ENCODE measurements at places on chromosomes 16 and 17. TPM values are rescaled to one million over a fixed set of nuclear protein-coding genes. Genes with fewer than 3 reads are reported as not detected.
A peak's percentile ranks its signal among the peaks of the same experiment; 100 is the strongest.

Gene CEP112
- 12.9 TPM for total RNA-seq

Gene TENT4B
- total RNA-seq, result 13.6 TPM

Gene AMZ2
- 94.9 TPM for total RNA-seq

Gene FLYWCH1
- 28.0 TPM for total RNA-seq

Gene GUCY2D
- 0.15 TPM for total RNA-seq

DNA sequence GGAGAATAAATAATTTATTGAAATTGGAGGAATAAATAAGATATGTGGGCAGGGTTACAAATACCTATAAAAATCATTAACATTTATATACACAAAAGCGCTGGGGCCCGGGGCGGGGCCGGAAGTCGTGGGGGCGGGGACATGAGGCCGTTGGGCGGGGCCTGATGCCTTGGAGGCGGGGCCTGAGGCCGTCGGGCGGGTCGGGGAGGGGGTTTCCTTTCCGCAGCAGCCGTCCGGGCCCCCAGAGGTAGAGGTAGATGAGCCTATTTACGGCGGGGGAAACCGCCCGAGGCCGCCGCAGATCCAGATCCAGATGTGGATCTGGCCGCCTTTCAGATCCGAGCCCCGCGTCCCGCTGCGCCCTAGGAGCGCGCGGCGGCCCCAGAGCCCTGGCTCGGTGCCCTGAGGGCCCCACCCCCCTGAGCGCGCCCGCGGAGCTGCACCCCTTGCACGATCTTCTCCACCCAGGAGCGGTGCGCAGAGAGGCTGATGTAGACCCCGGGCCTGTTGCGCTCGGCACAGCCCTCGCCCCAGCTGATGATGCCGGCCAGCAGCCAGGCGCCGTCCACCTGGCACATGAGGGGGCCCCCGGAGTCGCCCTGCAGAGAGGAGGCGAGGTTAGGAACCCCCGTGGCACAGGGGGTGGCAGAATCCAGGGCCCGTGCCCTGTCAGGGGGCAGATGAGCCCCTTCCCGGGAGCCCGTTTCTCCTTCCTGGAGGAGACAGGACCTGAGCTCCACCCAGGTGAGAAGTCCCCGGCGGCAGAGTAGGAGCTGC lies 5.1 kb downstream of the PRSS22 start:
- H3K4me1 ChIP-seq, result no peaks in the 10 kb centered on the region
- no peak for DNase-seq
- no peaks in the 10 kb centered on the region for H3K27me3 ChIP-seq
- H3K27ac ChIP-seq, result no peak overlapping the region
- no peak overlapping the region for H3K4me3 ChIP-seq

- H3K36me3 ChIP-seq, result no peaks in the 10 kb centered on the region
- no peaks in the 10 kb centered on the region for H3K27me3 ChIP-seq
- H3K4me1 ChIP-seq, result peaks cover 11% of the 10 kb centered on the region
- H3K4me3 ChIP-seq, result no peak overlapping the region
- H3K27ac ChIP-seq, result no peak overlapping the region
- no peak for DNase-seq
These were observed 8.0 kb downstream of the DLG4 start for GRCh38 chr17:7211491-7212273.

DNA sequence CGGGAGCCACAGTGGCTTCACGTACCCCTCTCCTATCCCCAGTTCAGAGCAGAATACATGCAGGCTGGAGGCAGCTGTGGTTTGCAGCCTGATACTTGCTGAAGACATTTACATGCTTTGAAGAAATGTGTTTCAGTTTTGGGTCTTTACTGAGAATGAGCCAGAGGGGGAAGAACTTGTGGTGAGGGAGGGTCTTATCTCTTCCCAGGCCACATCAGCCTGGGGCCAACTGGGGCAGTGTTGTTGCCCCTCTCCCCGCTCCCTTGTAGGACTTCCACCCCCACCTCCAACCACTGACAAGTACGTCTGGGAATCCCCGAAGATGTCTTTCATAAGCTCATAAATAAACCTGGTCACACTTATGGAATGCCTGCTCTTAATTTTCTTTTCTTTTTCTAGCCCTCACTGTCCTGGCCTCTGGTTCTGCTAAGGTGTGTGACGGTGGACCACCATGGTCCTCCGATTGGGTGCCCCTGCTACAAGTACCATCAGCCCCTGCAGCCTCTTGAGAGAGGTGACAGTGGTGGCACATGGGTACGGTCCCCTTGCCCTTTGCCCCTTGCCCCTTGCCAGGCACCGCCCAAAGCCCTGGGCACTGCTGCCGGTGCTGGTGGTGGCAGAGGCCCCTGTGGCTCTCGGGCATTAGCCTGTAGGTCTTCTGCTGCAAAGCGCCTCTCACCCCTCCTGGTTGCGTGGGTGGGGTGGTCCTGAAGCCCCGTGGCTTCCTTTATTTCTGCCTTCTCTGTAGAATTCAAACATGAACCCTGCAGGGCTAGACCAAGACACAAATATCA lies 144.8 kb upstream of the RPH3AL start:
- H3K4me3 ChIP-seq, result no peak overlapping the region
- H3K27me3 ChIP-seq, result no peaks in the 10 kb centered on the region
- no peak overlapping the region for H3K27ac ChIP-seq

DNA sequence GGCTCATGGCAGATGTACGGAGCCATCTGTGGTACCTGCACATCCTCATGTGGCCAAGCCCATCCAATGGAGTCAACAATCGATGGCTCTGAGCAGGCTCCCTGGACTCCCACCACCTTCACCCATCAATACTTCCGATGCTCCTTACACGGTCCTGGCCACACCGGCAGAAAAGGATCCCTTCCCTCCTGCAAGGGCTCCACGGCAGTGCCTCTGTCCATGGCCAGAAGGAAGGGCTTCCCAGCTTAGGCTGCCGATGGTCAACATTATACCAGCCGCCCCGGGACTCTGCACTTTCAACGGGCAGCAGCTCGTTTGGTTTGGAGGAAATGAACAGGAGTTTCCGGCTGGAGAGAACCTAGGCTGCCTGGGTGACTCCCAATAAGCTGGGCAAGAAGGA lies 13.2 kb downstream of the SLX4 start:
- no peak overlapping the region for H3K27ac ChIP-seq
- H3K4me3 ChIP-seq, result no peak overlapping the region
- DNase-seq, result no peak
- H3K27me3 ChIP-seq, result no peaks in the 10 kb centered on the region
- no peaks in the 10 kb centered on the region for H3K4me1 ChIP-seq

- DNase-seq, result no peak
- no peaks in the 10 kb centered on the region for H3K4me1 ChIP-seq
- no peak overlapping the region for H3K4me3 ChIP-seq
- peak overlapping the region; percentile 50 for H3K27ac ChIP-seq
- no peaks in the 10 kb centered on the region for H3K27me3 ChIP-seq
These were observed 14.8 kb downstream of the PMP22 start for GRCh38 chr17:15250135-15250860.

DNA sequence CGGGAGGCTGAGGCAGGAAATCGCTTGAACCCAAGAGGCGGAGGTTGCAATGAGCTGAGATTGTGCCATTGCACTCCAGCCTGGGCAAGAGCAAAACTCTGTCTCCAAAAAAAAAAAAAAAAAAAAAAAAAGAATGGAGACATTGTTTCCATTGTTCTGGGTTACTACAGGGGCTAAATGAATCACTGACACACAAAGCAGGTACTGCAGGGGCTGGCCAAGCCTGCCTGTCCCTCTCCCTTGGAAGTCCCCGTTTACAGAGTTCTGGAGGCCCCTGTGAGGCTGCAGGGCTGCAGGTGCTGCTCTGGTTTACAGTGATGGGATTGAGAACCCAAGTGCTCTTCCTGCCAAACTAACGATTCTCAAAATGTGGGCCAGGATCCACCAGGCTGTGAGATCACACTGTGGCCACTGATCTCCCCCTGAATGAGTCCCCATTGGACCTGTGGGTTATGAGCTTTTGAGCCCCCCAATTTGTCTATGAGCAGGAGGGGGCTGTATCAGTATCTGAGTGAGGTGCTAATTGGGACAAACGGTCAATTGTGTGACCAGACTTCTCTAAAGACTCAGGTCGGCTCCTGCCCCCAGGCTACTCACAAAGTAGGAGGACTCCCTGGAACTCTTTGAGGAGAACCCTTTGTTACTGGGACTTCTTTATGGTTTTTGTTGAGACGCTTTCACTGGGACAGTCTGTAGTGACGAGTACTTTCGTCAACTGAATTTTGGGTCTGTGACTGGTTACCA lies 39.0 kb downstream of the DNAH17 start:
- peak overlapping the region; percentile 71 for H3K27ac ChIP-seq
- H3K4me1 ChIP-seq, result no peaks in the 10 kb centered on the region
- H3K4me3 ChIP-seq, result no peak overlapping the region
- no peak for DNase-seq

- peak overlapping the region; percentile 54 for H3K27ac ChIP-seq
- H3K27me3 ChIP-seq, result no peaks in the 10 kb centered on the region
- DNase-seq, result no peak
- H3K36me3 ChIP-seq, result no peaks in the 10 kb centered on the region
- no peak overlapping the region for H3K4me3 ChIP-seq
These were observed 6.1 kb upstream of the ATP6V0C start for GRCh38 chr16:2507665-2508064.

DNA sequence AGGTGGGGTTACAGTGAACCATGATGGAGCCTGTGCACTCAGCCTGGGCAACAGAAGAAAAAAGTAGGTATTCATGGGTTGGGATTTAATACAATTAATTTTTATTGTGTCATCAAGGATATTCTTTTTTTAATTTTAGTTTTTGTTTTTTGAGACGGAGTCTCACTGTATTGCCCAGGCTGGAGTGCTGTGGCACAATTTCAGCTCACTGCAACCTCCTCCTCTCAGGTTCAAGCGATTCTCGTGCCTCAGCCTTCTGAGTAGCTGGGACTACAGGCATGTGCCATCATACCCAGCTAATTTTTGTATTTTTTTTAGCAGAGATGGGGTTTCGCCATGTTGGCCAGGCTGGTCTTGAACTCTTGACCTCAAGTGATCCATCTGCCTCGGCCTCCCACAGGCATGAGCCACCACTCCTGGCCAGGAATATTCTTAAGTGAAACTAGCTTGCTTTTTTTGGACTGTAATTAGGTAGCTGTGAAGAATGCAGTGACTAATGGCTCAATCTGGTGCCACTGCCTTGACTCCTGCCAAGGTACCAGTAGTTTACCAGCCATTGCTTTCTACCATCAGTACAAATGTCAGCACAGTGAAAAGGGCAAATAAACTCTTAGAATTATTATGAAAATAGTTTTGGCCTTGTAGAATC lies 4.8 kb downstream of the PPM1D start:
- H3K4me1 ChIP-seq, result peaks cover 4% of the 10 kb centered on the region
- no peak overlapping the region for H3K27ac ChIP-seq
- no peak overlapping the region for H3K4me3 ChIP-seq
- H3K27me3 ChIP-seq, result no peaks in the 10 kb centered on the region
- H3K36me3 ChIP-seq, result no peaks in the 10 kb centered on the region
- DNase-seq, result no peak

DNA sequence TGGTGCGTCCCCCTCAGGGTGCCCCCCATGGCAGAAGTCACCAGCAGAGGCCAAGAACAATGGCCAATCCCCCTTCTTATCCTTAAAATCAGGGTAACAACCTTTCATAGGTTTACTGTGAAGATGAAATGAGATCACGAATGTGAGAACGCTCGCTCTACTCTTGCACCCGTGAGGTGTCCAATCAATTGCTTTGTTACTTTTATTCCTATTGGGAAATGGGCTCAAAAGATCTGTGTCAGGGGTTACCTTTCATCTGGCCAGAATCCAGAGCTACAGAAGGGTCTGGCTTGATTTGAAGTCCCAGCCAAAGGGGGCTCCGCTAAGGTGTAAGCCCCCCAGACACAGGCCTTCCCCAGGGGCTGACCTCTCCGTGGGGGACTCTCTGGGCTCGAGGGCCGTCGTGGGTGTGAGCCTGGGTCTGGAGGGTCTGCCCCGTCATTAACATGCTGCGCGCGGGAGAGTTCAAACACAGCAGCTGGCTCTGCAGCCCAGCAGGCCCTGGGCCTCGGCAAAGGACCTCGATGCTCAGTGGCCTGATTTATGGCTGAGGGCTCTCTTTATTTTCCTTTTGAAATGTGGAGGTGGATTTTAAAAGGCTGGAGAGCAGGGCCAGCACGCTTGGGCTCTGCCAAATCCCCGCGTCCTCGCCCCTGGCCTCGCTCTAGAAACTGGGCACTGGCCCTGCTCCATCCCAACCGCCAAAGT lies 10.4 kb downstream of the ABR start:
- H3K4me1 ChIP-seq, result no peaks in the 10 kb centered on the region
- H3K4me3 ChIP-seq, result no peak overlapping the region
- no peaks in the 10 kb centered on the region for H3K27me3 ChIP-seq
- H3K36me3 ChIP-seq, result no peaks in the 10 kb centered on the region

DNA sequence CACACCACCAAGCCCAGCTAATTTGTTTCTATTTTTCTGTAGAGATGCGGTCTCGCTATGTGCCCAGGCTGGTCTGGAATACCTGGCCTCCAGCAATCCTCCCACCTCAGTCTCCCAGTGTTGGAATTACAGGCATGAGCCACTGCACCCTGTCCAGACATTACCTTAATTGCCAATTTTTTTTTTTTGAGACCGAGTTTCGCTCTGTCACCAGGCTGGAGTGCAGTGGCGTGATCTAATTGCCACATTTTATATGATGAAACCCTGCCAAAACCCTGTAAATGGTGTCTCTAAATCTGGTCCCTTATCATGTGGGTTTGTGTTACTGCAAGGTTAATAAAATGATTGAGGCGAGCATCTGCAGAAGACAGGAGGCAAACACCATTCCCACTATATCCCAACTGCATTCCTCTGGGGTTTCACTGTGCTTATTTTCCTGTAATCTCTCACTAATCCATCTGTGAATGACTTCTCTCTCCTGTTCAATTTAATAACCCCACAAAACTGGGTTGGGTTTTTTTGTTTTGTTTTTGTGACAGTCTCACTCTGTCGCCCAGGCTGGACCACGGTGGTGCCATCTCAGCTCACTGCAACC lies 19.4 kb upstream of the TRIM25 start:
- H3K36me3 ChIP-seq, result no peaks in the 10 kb centered on the region
- H3K4me1 ChIP-seq, result no peaks in the 10 kb centered on the region
- DNase-seq, result no peak
- no peaks in the 10 kb centered on the region for H3K27me3 ChIP-seq
- H3K27ac ChIP-seq, result no peak overlapping the region

- H3K27ac ChIP-seq, result peak overlapping the region; percentile 96
- no peak overlapping the region for H3K4me3 ChIP-seq
- H3K36me3 ChIP-seq, result no peaks in the 10 kb centered on the region
- H3K27me3 ChIP-seq, result no peaks in the 10 kb centered on the region
These were observed 3.3 kb upstream of the FASN start for GRCh38 chr17:82101301-82101715.

DNA sequence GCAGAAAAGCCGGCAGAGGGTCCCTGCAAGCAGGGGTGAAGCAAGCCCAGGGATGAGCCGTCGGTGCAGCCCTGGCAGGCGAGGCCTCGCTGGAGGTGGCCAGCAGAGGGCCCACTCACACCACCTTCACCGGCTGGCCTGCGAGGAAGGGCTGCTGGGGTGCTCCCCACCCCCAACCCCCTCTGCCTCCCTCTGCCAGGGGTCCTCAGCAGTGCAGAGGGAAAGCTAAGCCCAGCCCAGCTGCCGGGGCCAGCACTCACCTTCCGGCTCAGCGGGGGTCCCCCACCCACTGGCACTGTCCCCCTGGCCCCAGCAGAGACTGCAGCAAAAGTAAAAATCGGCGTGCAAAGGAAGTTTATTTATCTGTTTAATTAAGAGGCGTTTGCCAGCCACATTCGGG lies 113.4 kb downstream of the ENGASE start:
- no peak overlapping the region for H3K4me3 ChIP-seq
- H3K27ac ChIP-seq, result no peak overlapping the region
- H3K36me3 ChIP-seq, result no peaks in the 10 kb centered on the region

- H3K4me3 ChIP-seq, result no peak overlapping the region
- no peak overlapping the region for H3K27ac ChIP-seq
- no peak for DNase-seq
- peaks cover 6% of the 10 kb centered on the region for H3K4me1 ChIP-seq
- H3K27me3 ChIP-seq, result no peaks in the 10 kb centered on the region
- H3K36me3 ChIP-seq, result no peaks in the 10 kb centered on the region
These were observed 32.0 kb upstream of the SMPD3 start for GRCh38 chr16:68480084-68480995.

Measured in breast epithelium (tissue), 4 donors.